NCI-H1436 (cell line): ENCODE measurements at places on chromosomes 7 and 10.

DNA sequence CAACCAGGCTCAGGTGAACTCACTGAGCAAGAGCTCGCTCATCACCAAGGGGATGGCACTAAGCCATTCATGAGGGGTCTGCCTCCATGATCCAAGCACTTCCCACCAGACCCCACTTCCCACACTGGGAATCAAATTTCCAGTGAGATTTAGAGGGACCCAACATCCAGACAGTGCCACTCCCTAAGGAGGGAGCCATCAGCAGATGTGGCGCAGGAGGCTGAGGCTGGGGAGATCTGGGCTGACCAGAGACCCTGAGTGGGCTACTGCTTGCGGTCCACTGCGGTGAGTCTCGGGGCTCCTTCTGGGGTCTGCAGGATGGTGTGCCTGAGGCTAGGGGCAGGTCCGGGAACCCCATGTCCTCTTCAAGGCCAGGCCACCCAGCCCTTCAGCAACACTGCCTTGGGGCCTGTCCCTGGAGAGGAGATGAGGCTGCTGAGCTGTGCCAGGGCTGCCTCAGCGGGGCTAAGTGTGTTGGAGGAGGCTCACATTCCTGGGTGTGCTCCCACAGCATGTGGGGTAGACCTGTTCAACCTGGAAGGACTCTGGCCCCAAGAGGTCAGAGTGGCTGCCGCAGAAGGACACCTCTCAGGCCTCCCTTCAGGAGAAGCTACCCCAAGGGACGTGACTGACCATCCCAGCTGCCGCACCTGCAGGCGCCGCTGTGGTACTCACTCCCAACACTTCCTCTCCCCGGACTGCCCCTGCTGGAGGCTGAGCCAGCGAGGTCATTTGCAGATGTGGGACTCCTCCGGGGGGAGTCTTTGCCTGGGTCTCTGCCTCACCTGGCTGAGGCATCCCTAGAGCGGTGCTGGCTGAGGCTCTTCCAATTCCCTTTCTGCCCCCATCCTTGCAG, 22.3 kb upstream of the PCBD1 start:
- no peak for DNase-seq

DNA sequence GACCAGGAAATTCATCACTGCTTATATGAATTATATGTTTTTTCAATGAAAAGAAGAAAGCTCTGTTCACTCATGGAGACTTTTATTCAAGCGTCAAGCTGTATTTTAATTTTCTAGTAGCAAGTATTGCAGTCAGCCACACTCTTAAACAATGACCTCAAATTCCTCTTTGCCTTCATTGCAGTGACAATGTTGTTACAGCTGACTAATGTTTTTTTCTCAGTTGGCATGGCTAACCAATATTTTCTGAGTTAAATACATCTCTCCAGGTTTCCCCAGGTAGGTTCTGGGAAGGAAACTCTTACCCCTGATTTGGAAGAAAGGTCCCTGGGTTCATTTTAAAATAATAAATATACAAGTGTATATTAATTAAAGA, 241.5 kb downstream of the WDR11 start:
- no peak for DNase-seq

DNA sequence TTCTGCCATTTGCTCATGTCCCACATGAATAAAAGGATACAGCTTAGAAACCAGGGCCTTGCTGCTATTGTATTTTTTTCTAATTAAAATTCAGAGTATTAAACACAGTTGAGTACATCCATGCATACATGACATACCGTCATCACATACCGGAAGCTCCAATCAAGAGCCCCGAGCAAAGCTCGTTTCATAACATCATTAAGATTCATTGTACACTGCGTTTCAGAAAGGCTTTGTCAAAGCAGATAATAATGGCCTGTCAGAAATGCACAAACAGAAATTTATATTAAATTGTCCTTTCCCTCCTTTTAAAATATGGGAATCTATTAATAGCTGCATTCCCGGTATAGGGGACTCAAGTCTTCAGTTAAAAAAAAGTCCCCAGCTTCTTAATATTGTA, 103.4 kb downstream of the PRTFDC1 start:
- DNase-seq, result peak; percentile 57

GRCh38 chr7:128011131-128011661, 20.0 kb downstream of the LRRC4 start:
- DNase-seq, result no peak

GRCh38 chr7:5827755-5828154, 46.3 kb upstream of the RNF216 start:
- no peak for DNase-seq

DNA sequence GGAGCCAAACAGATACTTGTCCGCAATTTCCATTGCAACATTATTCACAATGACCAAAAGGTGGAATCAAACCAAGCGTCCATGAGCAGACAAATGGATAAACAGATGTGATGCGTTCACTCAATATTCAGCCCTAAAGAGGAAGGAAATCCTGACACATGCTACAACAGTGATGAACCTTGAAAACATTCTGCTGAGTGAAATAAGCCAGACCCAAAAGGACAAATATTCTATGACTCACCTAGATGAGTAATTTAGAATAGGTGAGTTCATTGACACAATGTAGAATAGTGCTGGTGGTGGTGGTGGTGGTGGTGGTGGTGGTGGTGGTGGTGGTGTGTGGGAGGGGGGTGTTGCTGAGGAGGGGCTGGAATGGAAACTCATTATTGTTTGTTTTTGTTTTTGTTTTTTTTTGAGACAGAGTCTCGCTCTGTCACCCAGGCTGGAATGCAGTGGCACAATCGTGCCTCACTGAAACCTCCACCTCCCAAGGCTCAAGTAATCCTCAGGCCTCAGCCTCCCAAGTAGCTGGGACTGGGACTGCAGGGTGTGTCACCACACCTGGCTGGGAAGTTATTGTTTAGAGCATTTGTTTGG, 28.6 kb downstream of the SMKR1 start:
- no peak for DNase-seq

DNA sequence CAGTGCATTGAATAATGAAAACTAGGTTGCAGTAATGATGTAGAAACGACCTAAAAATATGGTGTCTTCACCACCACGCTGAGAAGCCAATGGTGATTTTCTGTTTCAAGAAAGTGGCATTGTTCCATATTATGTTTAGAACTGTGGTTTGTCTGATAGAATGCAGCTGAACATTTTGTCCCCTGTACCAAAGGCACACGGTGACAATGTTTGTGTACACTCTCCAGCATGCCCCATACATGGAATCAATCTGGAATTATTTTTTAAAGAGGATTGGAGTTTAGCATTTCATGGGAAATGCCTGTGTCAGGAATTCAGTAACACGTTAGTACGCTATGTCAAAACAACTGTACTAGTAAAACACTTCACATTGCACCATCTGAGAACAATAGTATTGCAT, 237.4 kb upstream of the AUTS2 start:
- no peak for DNase-seq

DNA sequence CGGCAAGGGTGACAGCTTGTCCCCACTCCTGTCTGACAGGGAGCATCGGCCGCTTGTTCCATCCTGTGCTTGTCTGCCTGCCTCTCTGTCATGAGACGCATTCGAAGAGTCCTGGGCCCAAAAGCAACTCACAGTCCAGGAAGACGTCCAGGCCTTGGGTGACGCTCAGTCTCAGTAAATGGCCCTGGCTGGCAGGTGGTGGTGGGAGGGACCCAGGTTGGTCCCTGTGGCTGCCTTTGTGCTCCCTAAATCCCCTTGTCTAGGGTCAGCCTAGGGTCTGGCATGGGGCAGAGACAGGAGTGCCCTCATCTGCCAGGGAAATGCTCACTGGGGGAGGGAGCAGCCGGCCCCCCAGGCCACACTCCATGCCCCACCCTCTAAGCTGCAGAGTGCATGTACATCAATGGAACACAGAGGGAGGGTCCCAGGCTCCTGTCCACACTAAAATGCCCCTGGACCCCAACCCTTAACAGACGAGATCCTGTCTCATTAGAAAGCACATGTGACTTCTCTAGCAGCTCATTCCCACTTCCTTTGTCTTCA, 295.2 kb upstream of the ZNF32 start:
- no peak for DNase-seq

DNA sequence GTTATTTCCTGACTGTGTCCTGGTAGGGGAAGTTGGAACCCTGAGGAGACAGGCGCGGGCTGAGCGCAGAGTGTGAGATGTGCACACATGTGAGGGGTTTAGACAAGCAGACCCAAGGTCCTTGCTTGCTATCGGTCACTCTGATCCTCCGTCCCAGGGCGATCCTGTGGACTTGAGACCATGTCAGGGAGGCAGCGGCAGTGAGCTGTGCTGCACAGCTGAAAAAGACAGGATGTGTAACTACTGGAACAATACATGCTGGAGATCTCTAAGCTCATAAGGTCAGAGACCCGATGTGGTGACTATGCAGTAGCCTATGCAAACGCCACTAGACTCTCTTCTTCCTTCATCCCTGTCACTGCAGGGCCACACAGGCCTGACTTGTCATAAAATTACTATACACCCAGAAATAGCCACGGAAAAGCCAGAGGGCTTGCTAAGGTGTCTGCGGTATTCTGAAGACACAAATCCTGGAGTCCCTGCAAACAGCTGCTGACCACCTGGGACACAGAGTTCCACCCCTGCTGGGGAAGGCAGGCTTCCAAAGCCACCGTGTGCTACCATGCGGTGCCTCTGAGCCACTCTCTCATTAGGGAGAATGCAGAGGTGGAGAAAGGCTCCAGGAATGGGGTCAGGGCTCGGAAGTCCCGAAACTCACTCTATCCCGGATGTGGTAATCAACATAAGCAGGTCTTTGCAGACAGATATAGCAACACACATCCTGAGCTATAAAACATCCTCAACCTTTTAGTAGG, 91.1 kb upstream of the DDC start:
- DNase-seq, result no peak

- no peak for DNase-seq
These were observed 124.7 kb downstream of the ELMO1 start for GRCh38 chr7:37323966-37324365.

DNA sequence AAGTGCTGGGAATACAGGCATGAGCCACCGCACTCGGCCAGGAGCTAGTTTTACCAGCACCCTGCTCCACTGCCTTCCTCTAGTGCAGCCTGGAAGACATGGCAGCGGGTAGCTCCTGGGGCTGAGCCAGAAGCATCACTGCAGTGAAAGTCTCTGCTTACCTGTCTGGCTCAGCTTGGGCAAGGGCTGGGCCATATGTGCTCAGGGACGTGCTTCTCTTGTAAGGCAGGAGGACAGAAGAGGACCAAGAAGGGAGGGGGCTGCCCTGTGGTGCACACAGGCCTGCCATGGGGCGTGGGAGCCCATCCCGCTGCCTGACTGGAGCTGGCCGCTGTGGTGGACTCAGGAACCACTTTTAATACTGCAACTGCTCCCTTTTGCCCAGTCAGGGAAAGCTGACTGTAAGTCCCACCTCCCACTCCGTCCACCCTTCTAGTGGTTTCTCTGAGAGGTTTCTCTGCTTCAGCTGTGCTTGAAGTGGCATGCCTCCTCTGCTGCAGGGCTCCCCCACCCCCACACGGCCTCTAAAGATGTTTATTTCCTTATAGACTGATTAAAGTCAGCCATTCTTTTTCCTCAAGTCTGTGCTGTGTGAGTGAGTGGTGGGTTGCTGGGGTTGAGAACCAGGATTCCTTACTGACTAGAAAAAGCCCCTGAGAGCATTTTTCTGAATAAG, 25.3 kb upstream of the C10orf95 start:
- DNase-seq, result no peak

DNA sequence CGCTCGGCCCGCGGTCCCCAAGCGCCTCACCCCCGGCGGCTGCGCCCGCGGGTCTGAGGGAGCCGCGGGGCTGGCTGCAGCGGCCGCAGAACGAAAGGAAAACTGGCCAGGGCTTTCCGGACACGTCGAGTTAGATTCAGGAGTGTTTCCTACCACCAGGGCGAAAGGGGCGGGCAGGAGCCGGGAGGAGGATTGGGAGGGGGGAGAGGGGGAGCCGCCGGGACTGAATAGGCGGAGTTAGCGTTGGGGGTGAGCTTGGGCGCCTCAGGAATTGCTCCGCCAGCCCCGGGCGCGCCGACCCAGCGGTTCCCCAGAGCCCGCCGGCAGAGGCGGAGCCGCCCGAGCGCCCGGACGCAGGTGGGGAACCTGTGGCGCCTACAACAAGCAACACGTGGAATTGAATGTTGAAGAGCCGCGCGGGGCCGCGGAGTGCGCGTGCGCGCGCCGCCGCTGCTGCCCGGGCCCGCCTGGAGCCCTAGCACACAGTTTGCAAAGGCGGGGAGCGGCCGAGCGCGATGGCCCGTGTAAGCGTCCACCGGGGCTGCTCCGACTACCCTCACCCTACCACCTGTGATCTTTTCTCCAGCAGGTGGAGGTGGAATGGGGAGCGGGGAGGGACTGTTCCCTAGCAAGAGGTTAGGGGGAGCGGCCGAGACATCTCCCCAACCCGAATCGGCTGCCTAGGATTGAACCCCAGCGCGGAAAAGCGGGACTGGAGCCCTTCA, at the start of gene CADPS2:
Gene CADPS2 (minus strand): TSS at position 104 of the 725 bp plus-strand sequence. CDS start 123 bp downstream, outside the sequence.
- peak; percentile 82 for DNase-seq

- no peak for DNase-seq
These were observed 1.4 kb downstream of the JCAD start for GRCh38 chr10:30057894-30058556.

DNA sequence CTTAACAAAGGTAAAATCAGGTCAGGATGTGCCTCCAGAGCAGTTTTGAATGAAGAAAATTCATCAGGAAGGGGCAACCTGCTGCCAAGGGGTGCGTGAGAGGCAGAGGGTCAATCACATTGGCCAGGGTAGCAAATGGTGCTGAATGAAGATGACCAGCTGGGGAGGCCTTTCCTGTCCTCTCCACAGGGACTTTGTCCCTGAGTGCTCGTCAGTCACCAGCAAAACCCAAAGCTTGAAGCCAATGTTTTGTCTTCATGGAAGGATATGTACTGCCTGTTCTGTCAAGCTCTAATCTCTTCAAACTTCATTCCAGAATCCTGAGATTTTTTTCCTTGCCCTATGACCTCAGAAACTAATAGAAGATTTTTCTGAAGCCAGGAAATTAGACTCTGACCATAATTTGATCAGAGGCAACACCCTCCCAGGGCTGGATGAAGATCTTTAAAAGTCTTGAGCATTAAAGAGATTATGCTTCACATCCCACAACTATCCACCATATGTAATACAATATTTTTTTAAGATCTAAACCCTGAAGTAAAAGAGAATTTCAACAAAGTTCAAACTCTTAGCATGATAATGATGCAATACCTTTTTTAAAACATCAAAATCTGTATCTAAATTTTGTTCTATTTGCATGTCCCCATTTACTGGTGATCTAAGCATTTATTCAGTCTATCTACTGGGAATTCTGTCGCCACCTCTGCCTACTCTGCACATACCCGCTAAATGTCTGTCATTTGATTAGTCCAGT, 243.0 kb downstream of the SNX13 start:
- DNase-seq, result no peak

DNA sequence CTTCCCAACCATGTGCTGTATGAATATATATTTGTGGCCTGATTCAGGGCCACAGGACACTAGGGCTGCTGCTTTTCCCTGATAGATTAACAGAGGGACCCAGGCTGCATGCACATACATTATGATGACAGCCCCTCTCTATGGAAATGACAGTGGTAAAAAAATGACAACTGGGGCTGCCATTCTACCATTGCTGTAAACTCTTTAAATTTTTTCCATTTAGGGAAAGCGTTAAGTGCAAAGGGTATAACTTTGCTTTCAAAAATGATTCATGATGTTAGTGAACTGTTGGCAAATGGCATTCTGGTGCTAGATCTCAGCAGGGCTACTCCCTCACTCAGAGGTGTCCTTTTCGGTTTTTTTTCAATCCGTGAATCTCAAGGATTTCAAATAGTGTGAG, 4.2 kb downstream of the CTBP2 start:
- no peak for DNase-seq

- no peak for DNase-seq
These were observed at the start of gene CPA4 for GRCh38 chr7:130292682-130293257. Gene CPA4 (plus strand): TSS chr7:130293161. CDS start chr7:130293181, 20 bp downstream.

GRCh38 chr10:101895781-101896180, 52.2 kb upstream of the KCNIP2 start:
- no peak for DNase-seq
